Colonic mucosa (tissue), 4 donors: ENCODE measurements at places on chromosomes 3 and 15. TPM values are rescaled to one million over a fixed set of nuclear protein-coding genes. Genes with fewer than 3 reads are reported as not detected.

Gene CCDC71
- total RNA-seq: 22.6 TPM

DNA sequence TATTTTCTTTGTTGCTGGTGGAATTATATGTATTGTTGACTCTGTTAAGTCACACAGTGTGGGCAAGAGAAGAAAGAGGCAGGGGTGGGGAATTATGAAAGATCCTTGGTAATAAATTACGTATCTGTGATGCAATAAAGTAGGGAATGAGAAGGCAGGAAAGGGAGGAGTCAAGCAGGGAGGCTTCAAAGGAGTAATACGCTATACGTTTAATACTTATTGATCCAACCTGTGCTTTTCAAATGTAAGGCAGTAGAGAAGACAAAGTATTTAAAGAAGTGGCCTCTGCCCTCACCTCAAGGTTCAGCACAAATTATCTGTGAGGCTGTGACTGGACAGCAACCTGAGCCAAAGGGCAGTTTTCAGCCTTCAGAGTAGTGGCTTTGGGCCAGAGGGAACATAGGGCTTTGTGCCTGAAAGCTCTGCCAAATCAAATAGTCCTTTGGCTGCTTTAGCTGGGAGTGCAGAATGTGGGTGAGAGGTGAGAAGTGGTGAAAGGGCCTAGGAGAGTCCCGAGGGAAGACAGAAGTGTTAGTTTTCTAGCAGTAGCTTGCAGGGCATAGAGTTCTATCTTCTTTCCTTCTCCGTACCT, 1.2 kb upstream of the PLIN1 start:
- H3K4me3 ChIP-seq: no peak overlapping the region
- peak overlapping the region; percentile 54 for H3K27ac ChIP-seq
- H3K4me1 ChIP-seq: no peaks in the 10 kb centered on the region

DNA sequence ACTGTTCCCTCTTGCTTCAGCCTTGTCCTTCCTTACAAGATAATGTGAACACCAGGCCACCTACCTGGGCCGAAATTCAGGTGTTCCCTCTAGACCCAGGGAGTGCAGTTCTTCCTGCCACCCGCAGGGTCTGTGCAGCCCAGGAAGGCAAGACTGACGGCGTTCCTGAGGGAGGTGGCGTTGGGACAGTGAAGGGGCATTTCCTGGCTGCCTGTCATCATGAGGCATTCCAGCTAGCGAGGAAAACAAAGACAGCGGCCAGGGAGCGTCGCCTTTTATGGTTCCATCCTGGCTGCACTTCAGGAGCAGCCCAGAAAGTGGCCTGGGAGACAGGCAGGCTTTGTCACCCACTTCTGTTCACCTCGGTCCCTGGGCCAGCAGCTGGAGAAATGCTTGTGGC, 84.8 kb upstream of the WNT5A start:
- H3K4me3 ChIP-seq: no peak overlapping the region
- H3K27me3 ChIP-seq: no peaks in the 10 kb centered on the region
- H3K27ac ChIP-seq: no peak overlapping the region
- H3K36me3 ChIP-seq: no peaks in the 10 kb centered on the region
- peak; percentile 34 for DNase-seq
- H3K4me1 ChIP-seq: no peaks in the 10 kb centered on the region

Gene CFAP92
- 1.2 TPM for total RNA-seq

Gene CHST13
- 1.6 TPM for total RNA-seq

- H3K4me1 ChIP-seq: no peaks in the 10 kb centered on the region
- no peak for DNase-seq
- no peak overlapping the region for H3K4me3 ChIP-seq
- no peak overlapping the region for H3K27ac ChIP-seq
Measured at GRCh38 chr3:112315791-112316190, 17.2 kb upstream of the CD200 start.

- H3K4me3 ChIP-seq: no peak overlapping the region
- H3K27ac ChIP-seq: no peak overlapping the region
- DNase-seq: no peak
- no peaks in the 10 kb centered on the region for H3K27me3 ChIP-seq
- H3K36me3 ChIP-seq: peaks cover 12% of the 10 kb centered on the region
- H3K4me1 ChIP-seq: no peaks in the 10 kb centered on the region
Measured at GRCh38 chr3:15010664-15011063, 54.5 kb downstream of the MRPS25 start.

Gene SPINK8
- not detected for total RNA-seq

DNA sequence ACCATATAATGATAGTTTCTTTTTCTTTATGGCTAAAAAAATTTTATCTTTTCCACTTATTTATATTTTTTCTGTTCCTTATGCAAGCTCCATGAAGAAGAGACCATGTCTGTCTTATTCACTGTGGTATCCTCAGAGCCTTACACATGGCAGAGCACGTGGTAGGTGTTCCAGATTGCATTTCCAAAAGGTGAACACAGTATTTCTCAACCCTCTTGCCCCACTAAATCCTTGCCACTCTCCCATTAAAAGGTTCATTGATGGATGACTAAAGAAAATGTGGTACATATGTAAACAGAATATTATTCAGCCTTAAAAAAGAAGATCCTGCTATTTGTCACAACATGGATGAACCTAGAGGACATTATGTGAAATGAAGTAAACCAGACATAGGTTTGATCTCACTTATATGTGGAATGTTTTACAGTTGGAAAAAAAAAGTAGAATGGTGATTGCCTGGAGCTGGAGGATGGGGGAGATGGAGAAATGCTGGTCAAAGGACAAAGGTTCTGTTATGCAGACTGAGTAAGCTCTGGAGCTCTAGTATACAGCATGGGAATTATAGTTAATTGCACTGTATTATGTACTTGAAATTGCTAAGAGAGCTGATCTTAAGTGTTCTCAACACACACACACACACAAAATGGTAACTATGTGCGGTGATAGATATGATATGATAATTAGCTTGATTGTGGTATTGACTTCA, 266.7 kb downstream of the CNTN3 start:
- H3K36me3 ChIP-seq: no peaks in the 10 kb centered on the region
- H3K27me3 ChIP-seq: no peaks in the 10 kb centered on the region
- H3K4me1 ChIP-seq: no peaks in the 10 kb centered on the region
- DNase-seq: no peak

DNA sequence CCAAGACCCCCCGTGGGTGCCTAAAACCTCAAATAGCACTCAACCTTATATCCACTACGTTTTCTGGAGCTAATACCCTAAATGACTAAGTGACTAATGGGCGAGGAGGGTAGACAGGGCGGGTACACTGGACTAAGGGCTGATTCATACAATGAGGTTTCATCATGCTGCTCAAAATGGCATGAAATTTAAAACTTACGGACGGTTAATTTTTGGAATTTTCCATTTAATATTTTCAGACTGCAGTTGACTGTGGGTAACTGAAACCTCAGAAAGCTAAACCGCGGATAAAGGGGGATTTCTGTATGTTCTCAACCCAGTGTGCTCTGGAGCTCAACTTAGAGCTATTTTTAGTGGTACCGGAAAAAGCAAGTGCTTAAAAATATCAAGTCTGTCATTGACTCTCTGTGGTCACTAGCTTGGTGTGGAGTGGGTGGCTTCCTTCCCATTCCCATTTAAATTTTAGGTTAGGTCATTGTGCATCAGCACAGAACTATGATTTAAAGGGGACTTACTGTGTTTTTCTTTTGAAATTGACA, 72.9 kb downstream of the LRRC28 start:
- no peaks in the 10 kb centered on the region for H3K27me3 ChIP-seq
- no peak overlapping the region for H3K4me3 ChIP-seq
- no peak for DNase-seq
- no peak overlapping the region for H3K27ac ChIP-seq
- no peaks in the 10 kb centered on the region for H3K4me1 ChIP-seq

DNA sequence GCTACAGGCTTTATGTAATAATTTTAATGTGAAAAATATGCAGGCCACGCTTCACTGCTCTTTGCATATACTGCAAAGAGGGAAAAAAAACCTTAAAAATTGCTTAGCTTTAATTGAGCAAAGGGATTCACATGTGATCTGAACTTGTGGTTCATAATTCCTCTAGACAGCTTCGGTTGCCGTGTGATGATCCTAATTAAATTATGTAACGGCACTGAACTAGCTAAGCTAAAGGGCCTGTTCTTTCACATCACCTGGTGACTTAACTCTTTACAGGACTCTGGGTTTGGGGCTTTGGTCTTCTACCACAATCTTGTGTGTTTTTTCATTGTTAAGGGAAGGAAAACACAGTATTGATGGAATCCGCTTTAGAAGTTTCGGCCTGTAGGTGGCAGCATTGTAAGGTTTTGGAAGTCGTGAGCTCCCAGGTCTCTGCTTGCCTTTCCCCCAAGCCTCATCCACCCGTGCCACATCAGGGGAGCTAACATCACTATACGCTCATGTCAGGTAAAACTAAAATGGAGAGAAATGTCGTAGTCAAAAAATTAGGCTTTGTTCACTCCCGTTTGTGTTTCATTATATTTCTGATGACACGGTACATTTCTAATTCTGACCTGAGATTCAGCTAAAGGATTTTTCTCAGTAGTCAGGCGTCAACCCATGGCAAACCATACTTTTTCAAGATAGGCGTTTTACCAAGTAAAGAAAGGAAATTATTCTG, 205.6 kb upstream of the DPH6 start:
- no peaks in the 10 kb centered on the region for H3K27me3 ChIP-seq
- H3K27ac ChIP-seq: no peak overlapping the region
- peak; percentile 80 for DNase-seq
- no peaks in the 10 kb centered on the region for H3K36me3 ChIP-seq
- H3K4me3 ChIP-seq: no peak overlapping the region

- H3K4me1 ChIP-seq: no peaks in the 10 kb centered on the region
- DNase-seq: no peak
- no peak overlapping the region for H3K4me3 ChIP-seq
- H3K27ac ChIP-seq: no peak overlapping the region
- no peaks in the 10 kb centered on the region for H3K27me3 ChIP-seq
- no peaks in the 10 kb centered on the region for H3K36me3 ChIP-seq
Measured at GRCh38 chr3:42456211-42456610, 45.8 kb upstream of the LYZL4 start.

DNA sequence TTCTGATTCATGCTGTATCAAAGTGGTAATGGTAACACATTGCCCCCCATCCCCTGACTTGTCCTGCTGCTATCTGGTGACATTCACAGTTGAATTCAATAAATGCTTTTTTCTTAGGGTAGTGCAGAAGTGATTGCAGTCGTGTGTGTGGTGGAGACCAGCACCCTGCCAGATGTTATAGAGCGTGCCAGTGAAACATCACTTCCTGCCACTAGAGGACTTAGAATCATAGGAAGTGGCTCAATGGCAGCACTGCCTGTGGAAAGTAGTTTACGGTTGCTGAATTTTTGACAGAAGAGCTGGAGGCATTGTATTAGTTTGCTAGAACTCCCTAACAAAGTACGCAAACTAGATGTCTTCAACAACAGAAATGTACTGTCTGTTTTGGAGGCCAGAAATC, 37.4 kb upstream of the P2RY12 start:
- no peak overlapping the region for H3K4me3 ChIP-seq
- no peak overlapping the region for H3K27ac ChIP-seq
- no peaks in the 10 kb centered on the region for H3K27me3 ChIP-seq
- H3K4me1 ChIP-seq: no peaks in the 10 kb centered on the region

- no peaks in the 10 kb centered on the region for H3K36me3 ChIP-seq
- H3K4me3 ChIP-seq: no peak overlapping the region
- DNase-seq: no peak
- H3K4me1 ChIP-seq: peaks cover 4% of the 10 kb centered on the region
- no peaks in the 10 kb centered on the region for H3K27me3 ChIP-seq
- no peak overlapping the region for H3K27ac ChIP-seq
Measured at GRCh38 chr3:141379250-141379966, 11.1 kb downstream of the ZBTB38 start.

DNA sequence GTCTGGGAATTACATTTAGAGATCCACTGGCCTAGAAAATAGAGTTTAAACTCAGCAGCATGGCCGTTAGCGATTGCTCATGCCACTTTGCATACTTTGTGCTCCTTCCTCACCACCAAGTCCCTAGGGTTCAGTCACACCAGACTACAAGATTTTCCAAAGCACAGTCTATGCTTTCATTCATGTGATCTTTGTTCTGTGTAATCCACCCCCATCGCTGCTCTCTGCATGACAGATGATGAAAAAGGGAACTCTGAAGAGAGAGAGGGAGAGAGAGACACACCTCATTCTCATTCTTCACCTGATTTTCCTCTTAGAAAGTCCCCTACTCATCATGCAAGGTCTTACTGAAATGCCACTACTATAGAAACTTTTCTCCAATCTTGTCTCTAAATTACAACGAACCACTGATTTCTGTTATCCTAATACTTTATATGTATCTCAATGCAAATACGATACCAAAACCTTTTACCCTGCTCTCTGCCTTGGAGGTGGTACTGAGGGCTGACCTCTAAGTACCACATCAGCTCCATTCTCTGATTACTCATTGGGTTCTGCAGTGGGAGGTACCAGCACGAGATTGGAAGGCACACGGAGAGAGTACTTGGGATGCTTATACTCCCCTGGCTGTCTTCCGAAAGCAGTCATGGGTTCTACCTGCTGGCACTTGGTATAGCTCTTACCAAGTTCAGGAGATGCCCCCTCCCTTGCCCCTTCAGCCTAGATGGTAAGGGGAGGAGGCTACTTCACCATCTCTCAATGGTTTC, 1.1 kb upstream of the PARP15 start:
- H3K27me3 ChIP-seq: no peaks in the 10 kb centered on the region
- no peak overlapping the region for H3K27ac ChIP-seq
- no peak for DNase-seq
- H3K4me3 ChIP-seq: no peak overlapping the region
